ENCODE measurements at places on chromosomes 4 and X. TPM values are rescaled to one million over a fixed set of nuclear protein-coding genes. Genes with fewer than 3 reads are reported as not detected.

DNA sequence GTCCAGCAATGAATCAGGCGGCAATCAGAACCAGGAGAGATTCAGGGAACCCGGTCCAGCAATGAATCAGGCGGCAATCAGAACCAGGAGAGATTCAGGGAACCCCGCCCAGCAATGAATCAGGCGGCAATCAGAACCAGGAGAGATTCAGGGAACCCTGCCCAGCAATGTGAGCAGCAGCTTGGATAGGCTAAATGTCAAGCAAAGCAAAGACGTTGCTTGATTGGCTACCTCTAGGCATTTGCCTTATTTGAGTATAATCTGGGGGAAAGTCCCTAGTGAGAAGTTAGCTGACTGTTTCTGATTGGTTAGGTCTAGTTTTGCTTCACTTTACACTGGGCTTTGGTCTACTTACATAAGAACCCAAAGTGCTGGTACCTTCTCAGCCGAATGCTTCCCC lies 1212.2 kb upstream of the TENM3 start:
- DNase-seq, result no peak

GRCh38 chr4:139951021-139951420 lies 203.0 kb downstream of the MAML3 start:
- no peak for DNase-seq

DNA sequence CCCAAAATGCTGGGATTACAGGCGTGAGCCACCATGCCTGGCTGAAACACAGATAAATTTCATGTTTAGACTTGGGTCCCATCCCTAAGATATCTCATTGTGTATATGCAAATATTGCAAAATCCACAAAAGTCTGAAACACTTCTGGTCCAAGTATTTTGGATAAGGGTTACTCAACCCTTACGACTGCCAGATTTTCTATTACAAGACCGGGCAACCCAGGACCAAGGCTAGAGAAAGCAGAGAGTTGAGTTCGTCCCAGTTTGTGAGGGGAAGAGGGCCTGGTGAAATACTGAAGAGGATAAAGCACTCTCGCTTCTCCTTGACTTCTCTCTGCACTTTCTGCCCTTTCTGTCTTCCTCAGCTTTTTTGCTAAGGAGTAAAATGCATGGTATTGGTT lies 34.5 kb downstream of the ZFX start:
- peak; percentile 37 for DNase-seq

DNA sequence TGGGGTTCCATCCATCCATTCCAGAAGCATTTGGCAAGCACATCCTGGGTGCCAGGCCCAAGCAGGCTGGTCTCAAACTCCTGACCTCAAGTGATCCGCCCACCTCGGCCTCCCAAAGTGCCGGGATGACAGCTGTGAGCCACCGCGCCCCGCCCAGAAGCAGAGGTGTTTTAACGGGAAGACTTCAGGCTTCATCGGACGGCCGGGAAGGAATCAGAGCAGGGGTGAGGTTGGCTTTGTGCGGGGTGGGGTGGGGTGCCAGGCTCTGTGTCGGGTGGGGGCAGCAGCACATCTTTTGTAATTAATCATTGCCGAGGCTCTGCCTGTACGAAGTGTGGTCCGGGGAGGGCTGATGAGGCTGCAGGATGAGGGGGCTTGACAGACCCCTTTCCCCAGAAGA lies 5.1 kb upstream of the SLC25A6 start:
- no peak for DNase-seq

DNA sequence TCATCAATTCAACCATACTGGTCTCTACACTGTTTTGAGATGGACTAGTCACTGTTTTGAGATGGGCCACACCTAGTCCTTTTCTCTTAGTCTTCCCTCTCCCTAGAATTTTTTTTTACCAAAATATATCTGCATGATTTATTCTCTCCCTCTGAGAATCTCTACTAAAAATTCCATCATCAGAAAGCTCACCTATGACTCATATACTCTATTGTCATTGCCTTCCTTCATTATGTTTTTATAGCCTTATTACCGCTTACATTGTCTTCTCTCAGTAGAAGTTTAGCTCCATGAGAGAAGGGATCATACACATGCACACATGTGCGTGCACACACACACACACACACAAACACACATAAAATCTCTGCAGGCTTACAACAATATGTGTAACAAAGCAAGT lies 303.6 kb downstream of the PCDH10 start:
- no peak for DNase-seq

The RGN gene
- total RNA-seq, result 3.5 TPM

The TACC3 gene
- total RNA-seq, result 9.0 TPM

The PPP2R2C gene
- total RNA-seq, result not detected

The ADH1B gene
- 0.43 TPM for total RNA-seq
